Astrocyte (in vitro differentiated cells and primary cell): ENCODE measurements at places on chromosomes 1 and 21.

DNA sequence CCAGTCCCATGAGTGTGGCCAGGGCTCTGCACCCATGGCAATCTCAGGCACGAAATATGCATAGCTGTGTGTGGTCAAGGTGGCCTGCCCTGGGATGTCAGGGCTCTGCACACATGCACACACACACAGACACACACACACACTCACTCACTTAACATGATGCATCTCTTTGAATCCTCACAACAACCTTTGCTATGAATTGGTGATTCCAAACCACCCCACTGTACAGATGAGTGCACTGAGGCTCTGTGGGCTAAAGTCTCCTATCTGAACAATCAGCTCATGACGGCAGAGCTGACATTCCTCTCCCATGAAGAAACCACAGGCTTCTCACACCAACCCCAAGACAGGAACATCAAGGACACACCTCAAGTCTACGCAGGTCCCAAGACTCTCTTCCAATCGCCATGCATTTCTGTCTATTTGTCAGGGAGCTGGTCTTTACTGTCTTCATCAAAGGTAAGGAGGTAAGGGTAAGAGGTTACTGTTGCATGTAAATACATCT is 131.6 kb downstream of the ETS2 start:
- no peak for DNase-seq

DNA sequence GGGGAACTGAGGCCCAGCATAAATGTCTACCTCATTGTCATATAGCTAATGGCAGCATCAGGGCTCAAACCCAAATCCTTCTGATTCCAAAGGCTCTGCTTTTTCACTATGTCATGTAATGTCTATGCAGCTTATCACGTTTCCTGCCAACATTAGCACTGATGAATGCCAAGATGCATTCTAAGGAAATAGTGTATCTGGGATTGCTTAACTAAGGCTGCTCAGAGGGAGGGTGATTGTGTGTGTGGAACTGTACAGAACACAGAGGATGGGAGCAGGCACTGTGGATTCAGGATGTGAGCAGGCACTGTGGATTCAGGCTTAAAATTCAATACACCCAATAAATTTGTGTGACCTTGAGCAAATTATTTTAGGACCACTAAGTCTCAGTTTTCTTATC is 456.4 kb upstream of the DEPDC1 start:
- no peak for DNase-seq

DNA sequence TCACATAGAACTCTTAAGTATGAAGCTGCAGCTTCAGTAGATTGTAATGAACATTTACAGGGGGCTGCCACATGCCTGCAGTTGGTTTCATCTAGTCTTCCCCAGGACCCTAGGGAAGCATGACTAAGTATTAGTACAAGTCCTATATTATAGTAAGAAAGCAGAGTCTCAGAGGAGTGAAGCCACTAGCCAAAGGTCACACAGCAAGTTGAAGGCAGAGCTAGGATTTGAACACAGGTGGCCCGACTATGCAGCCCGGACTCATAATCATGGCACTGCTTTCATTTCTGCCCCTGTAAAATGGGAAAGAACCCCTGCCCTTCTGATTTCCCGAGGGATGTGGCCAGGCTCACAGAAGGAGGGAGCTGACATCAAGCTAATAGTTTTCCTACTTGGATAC is 8.4 kb upstream of the CRYBG2 start:
- DNase-seq = no peak

GRCh38 chr1:208093754-208094719 is 150.1 kb downstream of the PLXNA2 start:
- peak; percentile 44 for DNase-seq

- DNase-seq = peak; percentile 89
Measured at GRCh38 chr1:193462629-193463320, 276.4 kb upstream of the B3GALT2 start.

DNA sequence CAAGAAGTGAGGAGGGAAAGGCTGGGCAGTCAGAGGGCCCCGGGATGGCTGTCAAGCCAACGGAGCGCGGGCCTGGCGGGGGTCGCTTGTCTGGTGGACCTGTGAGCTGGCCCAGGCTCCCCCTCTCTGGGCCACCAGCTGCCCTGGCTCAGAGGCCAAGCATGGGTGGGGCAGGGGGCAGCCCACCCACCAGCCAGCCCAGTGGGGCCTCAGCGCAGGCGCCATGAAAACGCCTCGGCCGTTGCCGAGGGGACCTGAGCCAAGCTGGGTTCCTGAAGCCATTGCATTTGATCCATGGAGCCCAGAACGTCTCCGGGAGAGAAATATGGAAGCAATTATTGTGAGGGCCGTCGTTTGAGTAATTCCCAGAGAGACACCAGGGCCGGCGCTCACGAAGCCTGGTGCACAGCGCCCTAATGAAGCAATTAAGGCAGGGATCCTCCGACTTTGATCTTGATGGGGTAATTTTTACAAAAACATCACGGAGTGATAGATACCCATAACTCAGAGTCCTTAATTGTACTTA is 90.5 kb upstream of the TTC34 start:
- DNase-seq = no peak

DNA sequence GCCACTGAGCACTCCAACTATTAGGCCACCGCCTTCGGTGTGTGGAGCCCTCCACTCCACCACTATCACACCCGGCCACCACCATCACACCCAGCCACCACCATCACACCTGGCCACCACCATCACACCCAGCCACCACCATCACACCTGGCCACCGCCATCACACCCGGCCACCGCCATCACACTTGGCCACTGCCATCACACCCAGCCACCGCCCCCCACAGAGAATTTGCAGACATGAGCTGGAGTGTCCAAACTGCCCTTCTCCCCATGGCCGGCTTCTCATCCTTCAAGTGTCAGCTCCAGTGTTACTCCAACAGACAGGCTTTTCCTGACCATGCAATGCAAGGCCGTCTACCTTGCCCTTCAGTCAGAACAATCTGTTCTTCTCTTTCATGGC is 50.4 kb upstream of the A3GALT2 start:
- no peak for DNase-seq

DNA sequence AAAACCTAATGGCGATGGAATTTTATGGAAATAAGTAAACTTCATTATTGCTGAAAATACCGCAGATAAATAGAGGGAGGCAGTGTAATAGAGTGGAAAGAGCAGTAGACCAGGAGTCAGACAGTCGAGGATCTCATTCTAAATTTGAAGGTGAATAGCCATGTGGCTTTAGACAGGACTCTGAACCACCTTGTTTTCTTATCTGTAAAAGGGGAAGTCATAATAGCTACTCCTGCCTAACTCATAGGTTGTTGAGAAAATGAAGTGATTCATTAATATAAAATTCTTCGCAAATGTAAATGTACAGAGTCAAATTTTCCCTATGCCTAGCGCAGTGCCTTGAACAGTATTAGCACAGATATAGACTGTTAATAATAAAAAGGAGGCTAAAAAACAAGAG is 14.8 kb downstream of the RPS6KC1 start:
- no peak for DNase-seq

GRCh38 chr1:6917067-6917466 is 131.8 kb downstream of the CAMTA1 start:
- DNase-seq = no peak

GRCh38 chr1:210098356-210098755 is 134.2 kb upstream of the SERTAD4 start:
- DNase-seq = peak; percentile 13

DNA sequence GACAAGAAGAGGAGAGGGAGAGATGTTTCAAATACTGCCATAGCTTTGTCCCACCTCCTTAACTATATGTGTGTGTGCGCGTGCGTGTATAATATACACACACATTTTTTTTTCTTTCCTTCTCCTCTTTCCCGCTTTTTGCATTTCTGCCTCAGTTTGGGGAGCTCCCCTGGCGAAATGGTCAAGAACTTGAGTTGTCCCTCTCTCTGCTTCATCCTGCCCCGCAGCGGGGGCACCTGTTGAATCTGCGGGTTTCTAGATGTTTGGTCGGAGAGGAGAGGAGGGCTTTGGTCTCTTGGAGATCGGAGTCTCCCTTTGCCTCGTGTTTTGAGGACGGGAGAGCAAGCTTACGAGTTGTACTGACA is 504 bp downstream of the SCCPDH start:
- DNase-seq = peak; percentile 36

GRCh38 chr1:209989525-209989924 is 51.5 kb downstream of the SYT14 start:
- DNase-seq = peak; percentile 12

GRCh38 chr1:203320591-203321272 is 15.4 kb downstream of the BTG2 start:
- DNase-seq = peak; percentile 55

DNA sequence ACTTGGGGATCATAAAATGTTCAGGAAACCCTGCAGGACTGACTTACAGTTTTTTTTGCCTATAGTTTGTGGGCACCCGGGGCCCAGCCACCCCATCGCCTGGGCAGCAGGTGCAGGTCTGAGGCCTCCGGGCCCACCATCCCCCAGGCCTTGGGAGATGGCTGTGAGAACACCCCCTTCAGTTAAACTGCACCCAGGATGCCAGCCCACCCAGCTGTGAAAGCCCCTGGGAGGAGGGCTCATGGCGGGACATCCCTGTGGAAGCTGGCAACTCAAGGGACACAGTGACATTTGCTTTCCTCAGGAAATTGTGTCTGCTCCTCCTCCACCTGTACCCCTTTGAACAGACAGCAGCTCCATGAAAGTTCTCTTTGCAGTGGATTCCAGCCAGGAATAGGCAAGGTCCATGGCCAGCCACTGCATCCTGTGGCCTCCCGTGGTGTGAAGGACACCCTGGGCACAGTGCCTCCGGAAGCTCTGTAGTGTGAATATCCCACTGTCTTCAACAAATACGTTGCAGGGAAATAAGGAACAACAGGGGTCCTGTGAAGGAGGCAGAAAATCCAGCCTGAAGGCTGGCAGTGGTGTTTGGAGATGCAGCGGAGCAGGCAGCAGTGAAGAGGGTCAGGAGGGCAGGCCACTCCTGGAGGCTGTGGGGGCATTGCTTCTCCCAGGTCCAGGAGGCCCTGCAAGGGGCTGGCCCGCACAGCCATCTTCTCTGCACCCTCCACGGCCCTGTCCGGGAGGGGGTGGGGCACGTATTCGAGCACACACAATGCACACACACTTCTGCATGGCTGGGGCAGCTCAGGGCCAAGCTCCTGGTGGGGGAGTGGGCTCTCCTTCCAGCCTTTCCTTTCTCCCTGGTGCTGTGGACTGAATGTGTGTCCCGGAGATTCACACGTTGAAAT is 2.1 kb upstream of the OBSCN start:
- no peak for DNase-seq

- DNase-seq = no peak
Measured at GRCh38 chr1:99180915-99181314, 83.4 kb upstream of the PLPPR4 start.
